ENCODE measurements at places on chromosomes 6 and 20.

- DNase-seq: no peak
Measured at GRCh38 chr6:112251171-112251875, 3.0 kb downstream of the LAMA4 start.

DNA sequence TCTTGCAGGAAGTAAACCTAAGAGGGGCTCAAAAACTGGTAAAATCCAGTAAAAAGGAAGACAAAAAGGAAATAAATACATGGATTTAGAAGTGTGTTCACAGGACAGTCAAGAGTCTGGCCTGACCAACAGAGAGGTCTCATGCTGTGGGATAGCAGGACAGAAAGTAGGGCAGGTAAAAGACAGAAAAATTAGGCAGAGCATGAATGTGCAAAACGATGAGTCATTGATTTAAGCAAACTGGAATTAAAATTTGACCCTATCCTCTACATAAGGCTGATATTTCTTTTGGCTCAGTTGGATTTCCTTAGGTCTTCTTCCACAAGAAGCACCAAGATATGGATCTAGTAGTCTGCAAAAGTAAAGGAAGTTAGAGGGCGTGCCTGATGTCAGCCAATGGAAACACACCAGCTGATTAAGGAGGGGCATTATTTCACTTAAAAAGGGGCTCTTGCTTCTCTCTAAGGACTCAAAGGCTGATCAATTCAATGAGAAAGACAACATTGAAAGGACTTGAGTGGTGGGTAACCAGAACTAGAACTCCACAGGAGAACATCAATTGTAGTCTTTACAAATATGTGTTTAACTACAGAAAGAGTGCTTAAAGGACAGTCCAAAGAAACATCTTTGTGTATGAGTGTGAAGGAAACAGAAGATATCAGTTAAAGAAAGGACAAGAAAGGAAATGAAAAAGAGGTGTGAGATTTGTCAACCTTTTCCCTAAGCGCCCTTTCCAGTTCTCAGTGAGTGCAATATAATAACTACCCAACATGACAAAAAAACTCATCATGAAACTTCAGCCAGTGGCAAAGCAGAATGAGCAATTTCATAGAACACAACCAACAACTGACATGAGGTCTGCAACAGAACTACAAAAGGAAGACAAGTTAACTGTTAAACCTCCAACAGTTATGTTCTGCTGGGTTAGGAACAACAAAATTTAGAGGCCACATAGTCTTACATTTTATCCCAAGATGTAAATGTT lies 19.4 kb upstream of the MYB start:
- DNase-seq: no peak

DNA sequence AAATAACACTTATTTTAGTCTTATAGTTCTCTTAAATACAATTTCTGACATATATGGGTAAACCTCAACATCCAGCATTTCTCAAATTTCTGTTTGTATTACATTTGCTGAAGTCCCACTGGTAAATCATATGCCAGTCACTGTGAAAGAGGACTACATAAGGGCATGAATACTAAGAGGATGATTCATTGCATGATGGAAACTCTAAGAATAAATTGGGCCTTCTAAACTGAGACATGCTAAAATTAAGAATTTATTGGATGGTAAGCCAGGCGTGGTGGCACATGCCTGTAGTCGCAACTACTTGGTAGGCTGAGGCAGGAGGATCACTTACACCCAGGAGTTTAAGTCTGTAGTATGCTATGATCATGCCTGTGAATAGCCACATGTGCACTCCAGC lies 12.1 kb downstream of the DEFB123 start:
- no peak for DNase-seq

DNA sequence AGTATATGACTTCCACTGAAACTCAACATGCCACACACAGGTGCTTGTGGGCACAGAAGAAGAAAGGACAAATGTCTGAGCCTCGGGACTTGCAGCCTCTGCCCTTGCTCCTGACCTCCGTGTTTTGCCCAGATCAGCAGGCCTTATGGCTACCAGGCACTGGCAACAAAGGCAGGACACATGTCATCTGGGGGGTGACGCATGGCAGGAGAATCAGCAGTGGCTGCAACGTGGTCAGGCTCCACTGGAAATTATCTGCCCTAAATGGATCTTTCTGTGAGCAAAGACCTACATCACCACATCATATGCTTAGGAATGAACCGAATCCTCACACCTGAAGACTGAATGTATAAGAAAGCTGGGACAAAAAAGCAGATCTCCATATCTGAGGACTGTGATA lies 78.9 kb downstream of the ELOVL5 start:
- DNase-seq: no peak

DNA sequence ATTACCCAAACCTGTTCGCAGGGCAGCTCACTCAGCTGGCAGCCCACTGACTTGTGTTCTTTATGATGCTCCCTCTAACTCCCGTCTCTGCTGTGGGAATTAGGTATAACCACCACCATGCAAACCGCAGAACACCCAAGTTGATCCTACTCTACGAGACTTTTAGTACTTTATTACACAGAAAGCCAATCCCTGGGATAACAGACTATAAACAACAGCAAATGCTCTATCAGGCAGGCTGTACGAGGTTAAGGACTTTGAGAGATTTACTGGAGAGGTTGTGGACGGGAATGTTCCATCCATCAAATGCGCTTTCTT lies 241.1 kb downstream of the FOXC1 start:
- DNase-seq: no peak

Data from DMS79 (cell line).